ENCODE measurements at places on chromosomes 7 and 10. TPM values are rescaled to one million over a fixed set of nuclear protein-coding genes. Genes with fewer than 3 reads are reported as not detected.

Gene ELN
- 0.59 TPM for total RNA-seq

Gene KAZALD1
- total RNA-seq = 3.6 TPM

Gene ELMO1
- under 0.01 TPM for total RNA-seq

Gene TMEM236
- under 0.01 TPM for total RNA-seq

Gene CLDN3
- not detected for total RNA-seq

Gene OPN1SW
- total RNA-seq = not detected

Gene INPP5A
- 34.7 TPM for total RNA-seq

Gene MYOF
- 385 TPM for total RNA-seq

Gene URGCP
- 25.7 TPM for total RNA-seq

Gene CASTOR2
- 5.6 TPM for total RNA-seq

Gene LRIT1
- total RNA-seq = not detected

Gene AIFM2
- 6.5 TPM for total RNA-seq

Gene ZNF735
- not detected for total RNA-seq

Gene SPDYE2
- total RNA-seq = not detected

Gene GPC2
- total RNA-seq = 6.0 TPM

Gene VWA2
- total RNA-seq = not detected

Gene GJC3
- not detected for total RNA-seq
